Activated CD4-positive, alpha-beta T cell treated with anti-CD3 and anti-CD28 coated beads, Interleukin-2, amount 50 U/mL, for 1 hour (primary cell): ENCODE measurements at places on chromosomes 2 and 18.

GRCh38 chr18:31077878-31078277 lies 24.3 kb downstream of the DSC2 start:
- DNase-seq, result no peak

- DNase-seq, result no peak
These were observed 250.9 kb downstream of the DCDC2C start for GRCh38 chr2:3954261-3954660.

DNA sequence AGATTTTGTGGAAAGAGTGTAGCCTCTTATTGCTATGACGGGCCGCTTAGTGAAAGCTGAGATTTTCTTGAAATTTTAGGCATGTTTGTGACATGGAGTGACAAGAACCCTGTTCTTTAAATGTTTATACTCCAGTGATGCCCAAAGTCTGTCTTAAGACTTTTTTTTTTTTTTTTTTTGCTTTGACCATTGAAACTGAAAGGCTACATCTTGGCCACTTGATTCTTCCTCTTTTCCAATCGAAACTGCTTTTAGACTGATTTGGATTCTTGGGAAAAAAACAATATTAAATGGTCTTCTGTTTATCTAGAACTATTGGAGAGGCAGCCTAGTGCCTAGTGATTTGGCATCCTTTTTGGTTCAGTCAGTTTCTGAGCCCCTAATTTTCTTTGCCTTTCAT lies 2.4 kb upstream of the SLC8A1 start:
- DNase-seq, result no peak

DNA sequence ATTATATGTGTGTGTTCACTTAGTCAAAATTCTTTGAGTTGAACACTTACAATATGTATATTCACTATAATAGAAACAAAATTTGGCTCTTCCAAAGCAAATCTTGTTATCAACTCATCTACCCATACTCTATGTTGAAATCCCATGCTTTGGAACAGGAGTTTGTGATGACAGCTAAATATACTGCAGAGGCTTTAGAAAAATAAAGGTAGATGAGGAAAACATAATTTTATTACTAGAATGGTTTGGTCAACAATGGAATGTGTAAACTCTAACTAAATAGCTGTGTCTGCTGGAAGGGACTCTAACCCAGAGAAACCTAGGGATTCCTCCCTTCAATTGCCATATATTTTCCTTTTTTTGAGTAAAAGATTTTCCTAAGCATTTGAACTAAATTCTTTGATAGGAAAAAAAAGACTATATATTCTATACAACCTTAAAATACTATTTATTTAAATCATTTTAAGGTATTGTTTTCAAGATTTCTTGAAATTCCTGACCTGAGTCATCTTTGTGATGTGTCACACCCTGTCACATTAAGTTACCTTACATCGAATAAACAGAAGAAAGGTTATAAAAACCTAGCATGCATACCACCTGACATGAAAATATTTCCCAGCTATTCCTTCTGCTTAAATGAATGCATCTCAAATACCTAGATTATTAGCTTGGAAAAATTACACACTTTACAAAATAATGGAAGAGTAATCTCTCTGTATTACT lies 175.5 kb downstream of the OTX1 start:
- no peak for DNase-seq

DNA sequence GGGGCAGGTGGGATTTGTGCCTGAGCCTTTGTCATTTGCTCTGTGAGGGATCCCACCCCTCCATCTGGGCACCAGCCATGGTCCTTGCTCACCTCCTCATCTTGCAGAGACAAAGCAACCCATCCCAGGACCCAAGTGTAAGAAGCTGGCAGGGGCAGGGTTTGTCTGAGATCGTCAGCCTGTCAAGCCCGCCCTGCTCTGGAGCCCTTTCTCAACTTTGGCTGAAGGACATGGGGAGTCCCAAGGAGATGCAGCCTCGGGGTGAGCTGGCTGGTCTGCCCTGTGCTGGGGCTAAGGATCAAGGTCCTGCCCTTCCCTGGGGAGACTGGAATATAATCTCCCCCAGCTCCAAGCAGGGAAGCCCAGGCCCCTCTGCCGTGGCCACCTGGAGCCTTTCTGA lies 86.0 kb downstream of the CAPN13 start:
- DNase-seq, result no peak
